ENCODE measurements at places on chromosomes 3 and 15.

DNA sequence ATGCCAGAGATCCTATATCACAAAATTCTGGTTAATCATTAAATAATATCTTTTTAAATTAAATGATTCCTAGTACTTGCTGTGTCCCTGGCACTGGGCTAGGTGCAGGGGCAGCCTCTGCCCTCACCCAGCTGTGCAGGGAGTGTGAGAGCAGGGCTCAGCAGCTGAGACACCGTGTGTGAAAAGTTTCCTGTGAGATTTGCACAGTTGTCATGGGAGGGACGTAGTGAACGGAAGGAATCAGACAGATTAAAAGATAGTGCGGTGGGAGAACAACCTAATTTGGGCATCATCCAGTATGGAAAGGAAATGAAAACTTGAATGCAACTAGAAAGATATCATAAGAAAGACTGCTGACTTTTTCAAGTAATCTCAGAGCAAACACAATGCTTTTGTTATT lies 204.1 kb downstream of the SSR3 start:
- no peak for DNase-seq

- no peak for DNase-seq
These were observed 121.1 kb downstream of the MEX3B start for GRCh38 chr15:81924729-81925128.

DNA sequence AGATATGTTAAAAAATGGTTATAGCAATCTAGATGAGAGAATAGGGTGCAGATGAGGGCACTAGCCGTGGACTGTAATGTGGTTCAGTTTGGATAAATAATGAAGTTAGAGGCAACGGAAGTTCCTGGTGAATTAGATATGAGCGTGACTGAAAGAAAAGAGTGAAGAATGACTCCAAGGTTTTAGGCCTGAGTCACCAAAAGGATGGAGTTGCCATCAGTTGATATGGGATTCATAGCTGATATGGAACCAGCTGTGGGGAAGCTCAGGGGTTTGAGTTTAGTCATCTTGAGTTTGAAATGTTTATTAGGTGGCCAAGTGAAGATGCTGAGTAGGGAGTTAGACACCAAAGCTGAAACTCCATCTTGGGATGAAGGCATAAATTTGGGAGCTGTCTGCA lies 66.2 kb downstream of the SSR3 start:
- no peak for DNase-seq

DNA sequence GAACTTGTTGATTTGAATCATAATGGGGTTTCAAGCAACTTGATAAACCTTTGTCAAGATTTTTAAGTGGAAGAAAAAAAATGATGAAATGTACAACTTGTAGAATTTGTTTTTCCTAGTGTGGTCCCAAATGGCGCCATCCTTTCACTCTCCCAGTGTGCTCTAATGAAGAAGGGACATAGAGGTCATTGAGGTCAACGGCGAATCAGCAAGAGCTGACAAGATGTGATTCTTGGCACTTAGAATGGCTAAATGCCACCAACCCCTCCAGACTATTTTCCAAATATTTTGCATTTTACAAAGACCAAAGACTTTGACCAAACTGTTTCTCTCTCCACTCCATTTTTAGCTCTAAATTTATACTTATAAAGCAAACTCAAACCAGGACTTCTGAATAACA lies 320.2 kb upstream of the MME start:
- DNase-seq = no peak

DNA sequence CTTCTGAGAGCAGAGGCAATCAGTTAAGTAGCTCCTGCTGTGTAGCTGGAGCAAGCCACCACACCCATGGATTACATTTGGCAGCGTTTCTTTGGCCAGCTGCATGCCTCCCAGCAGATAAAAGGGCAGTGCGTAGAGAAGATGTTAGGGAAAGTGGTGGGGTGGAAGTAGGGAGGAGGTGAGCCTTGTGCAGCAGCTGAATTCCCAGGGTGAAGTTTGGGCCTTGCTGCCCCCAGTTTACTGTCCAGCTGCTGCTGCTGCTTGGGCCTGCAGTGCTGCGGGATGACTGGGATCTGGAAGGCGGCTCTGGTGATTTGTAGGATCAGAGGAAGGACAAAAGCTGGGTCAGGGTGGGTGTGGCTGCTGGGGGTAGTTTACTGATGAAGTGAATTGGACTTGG lies 318.7 kb upstream of the C2CD4B start:
- no peak for DNase-seq

- DNase-seq = no peak
These were observed 6.3 kb downstream of the TBL1XR1 start for GRCh38 chr3:177190756-177191681.

DNA sequence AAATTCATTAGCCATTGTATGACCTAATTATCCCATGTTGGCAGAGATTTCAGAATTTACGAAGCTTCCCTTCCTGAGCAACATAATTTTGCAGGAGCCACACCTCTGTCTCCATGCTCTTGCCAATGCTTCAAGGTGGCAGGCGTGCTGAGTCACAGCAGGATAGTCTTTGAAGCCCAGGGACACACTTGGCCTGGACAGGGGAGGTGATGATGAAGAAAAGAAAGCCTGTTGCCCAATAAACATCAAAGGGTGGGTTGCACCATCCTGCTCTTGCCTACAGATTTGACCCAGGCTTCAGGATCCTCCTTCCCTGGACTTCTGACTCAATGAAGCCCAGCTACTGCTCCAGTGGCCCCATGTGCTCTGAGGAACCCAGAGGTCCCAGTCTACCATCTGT lies 117.1 kb downstream of the MINAR1 start:
- DNase-seq = no peak

DNA sequence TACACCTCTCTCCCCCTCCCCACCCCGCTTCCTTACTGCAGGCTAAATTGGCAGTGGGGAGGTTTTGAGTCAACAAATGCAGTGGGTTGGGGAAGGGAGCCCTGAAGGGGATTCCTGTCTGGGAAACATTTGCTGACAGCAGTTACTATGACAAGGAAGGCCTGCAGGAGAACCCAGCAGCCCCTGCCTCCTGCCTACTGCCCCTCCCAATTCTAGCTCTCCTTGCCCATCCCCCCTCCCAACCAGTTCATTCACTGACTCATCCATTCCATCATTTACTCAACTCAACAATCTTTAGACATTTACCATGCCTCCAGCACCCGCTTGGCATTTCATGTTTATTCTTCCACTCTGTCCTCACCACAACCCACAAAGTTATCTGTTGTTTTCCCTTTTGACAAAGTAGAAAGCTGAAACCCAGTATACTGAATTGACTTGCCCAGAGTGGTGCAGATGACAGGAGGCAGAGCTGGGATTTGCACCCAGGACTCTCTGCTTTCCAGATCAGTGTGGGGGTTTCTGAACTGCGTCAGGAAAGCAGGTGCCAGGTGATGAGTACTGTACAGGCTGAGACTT lies 75.0 kb downstream of the MAGEF1 start:
- no peak for DNase-seq

DNA sequence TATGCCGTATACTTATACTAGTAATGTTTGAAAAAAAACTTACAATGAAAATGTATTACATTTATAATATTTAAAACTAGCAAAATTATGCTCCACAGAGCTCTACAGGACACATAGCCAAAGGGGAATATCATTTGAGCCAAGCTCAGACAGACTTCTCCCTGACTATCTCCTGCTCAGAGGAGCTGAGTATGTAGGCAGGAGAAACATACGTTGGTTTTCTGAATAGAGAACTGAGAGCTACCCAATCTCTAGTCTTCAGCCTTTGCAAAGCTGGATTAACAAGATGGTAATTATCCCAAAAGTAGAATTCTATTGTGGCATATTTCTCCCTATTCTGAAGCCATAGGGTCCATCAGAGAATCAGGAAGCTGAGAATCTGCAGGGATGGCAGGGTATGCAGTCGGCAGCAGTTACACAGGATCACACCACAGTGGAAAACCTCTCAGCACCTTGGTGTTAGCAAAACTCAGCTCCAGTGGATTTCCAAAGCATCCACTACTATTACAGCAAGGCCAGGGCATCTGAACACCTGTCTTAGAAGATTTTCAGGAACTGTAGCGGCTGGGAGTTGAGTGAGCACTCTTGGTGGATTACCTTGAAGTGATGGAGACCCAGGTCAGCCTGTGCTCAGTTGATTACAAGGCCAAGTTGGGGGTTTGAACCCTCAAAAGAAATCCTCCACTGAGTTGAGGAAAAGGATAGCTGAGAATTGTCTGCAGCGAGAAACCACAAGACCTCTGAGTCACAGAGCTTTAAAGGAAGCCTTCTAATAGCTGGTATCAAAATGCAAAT lies 30.1 kb downstream of the GPR15 start:
- no peak for DNase-seq

DNA sequence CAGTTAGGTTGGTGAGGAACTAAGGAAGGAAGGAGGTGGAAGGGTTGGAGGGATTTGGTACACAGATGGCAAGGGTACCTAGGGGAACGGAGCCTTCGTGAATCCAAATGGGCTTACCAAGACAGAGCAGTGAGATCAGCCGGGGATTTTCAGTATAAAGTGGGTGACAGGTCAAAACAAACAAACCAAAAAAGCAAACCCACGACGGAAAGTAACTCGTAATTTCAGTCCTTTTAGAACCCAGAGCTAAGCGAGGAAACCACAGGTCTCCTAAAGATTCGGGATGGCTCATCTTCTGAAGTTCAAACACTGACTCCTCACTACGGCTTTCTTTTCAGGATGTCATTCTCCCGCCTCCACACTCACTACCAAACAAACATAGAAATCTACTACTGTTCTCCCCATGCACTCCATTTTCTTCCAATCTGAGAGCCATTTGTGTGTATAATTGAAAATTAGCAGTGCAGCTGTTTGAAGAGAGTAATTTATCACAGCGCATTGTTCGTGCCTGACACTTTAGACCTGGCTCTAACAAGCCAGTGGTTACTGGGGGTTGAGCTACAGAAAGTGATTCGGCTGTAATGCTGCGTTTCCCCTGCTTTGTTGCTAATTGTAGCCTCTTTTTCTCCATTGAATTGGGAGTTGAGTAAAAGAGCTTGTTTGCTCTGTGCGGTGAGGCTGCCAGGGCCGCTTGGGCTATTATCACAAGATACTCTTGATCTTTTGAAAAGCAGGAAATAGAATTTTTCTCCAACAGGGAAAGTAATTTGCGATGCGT lies 64.7 kb upstream of the CCDC39 start:
- peak; percentile 96 for DNase-seq

- DNase-seq = no peak
These were observed 89.9 kb upstream of the FLNB start for GRCh38 chr3:57918123-57918837.

DNA sequence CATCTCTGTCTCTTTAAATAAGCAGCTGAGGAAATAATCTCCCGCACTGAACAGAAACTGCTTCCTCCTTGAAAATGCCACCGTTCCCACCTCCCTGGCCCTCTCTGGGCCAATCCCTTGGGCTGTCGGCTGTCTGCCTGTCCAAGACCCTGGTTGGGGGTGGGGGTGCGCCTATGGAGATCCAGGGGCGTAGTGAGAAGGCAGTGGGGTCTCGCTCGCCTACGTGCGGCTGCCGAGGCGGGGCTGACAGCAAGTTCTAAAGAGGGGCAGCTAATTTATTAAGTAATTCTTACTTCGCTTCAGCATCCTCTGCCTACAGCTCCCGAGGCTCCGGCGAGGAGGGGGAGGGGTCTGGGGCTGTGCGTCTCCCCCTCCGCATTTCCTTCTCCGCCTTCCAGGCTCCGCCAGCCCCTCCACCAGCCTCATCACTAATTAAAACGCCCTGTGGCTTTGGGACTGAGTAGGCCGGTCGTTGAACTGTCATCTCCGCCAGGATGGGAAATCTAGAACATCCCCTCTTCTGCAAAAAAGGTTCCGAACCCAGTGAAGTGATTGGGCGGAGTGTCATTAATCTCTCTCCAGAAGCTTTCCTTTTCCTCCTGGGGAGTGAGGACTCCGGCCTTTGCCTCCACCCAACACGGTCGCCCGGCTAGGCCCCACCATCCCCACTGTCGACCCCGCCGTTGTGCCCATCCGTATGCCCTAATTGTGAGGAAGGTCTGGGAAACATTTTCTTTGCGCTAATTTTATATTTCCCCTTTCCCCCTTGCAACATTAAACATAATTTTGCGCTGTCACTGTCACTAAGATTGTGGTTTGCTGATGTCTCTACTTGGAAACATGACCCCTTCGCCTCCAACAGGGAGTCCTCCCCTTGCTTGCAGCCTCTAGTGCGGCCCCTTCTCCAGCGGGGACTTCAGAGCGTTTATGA lies 16.9 kb downstream of the NR2F2 start:
- DNase-seq = no peak

GRCh38 chr3:163541629-163542028 lies 1536.7 kb downstream of the SI start:
- no peak for DNase-seq

- DNase-seq = no peak
These were observed 49.8 kb downstream of the KCNMB2 start for GRCh38 chr3:178586076-178586475.

GRCh38 chr3:61409638-61410037 lies 151.7 kb upstream of the PTPRG start:
- no peak for DNase-seq

- no peak for DNase-seq
These were observed 983 bp upstream of the ALAS1 start for GRCh38 chr3:52196977-52197376.

DNA sequence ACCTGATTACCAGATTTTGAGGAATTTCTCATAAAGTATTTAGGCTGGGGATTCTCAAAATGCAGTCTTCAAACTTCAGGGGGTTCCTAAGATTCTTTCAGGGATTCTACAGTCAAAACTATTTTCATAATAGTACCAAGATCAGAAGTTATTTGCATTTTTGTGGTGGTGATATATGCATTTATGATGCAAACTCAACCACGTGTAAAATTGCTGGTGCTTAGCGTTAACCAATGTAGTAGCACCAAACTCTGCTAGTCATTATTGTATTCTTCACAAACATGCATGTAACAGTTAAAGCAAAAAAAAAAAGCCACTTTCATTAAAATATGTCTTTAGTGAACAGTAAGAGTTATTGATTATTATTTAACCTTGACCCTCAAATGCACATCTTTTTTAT lies 274.9 kb upstream of the DNAJC19 start:
- no peak for DNase-seq

DNA sequence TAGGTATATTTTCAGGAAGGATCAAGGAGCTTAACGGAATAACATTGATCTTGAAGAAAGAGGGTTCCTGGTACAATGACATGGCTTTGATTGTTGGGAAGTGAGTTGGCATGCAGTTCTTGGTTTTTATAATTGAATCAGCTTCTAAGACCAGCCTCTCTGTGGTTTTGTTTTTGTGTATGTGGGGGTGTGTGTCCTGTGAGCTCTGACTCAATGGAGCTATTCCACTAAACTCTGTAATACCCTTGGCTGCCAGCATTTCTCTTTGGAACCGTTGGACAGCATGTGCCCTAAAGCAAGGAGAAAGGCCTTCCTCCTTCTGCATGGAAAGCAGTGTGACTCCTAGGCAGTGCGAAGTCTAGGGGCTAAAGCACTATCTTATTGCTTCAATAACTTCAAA lies 124.8 kb downstream of the EDEM1 start:
- DNase-seq = no peak

DNA sequence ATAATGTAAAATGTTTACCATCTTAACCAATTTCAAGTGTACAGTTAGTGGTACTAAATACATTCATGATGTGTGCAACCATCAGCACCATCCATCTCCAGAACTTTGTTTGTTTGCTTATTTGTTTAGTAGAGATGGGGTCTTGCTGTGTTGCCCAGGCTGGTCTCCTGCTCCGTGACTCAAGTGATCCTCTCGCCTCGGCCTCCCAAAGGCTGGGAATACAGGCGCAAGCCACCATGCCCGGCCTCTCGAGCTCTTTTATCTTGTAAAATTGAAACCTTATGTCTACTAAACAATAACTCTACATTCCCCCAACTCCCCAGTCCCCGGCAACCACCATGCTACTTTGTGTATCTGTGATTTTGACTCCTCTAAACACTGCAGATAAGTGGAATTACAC lies 31.9 kb downstream of the FBXO45 start:
- no peak for DNase-seq

All from NCI-H1417 (cell line).